ENCODE measurements at places on chromosomes 7 and 10.
A peak's percentile ranks its signal among the peaks of the same experiment; 100 is the strongest.

DNA sequence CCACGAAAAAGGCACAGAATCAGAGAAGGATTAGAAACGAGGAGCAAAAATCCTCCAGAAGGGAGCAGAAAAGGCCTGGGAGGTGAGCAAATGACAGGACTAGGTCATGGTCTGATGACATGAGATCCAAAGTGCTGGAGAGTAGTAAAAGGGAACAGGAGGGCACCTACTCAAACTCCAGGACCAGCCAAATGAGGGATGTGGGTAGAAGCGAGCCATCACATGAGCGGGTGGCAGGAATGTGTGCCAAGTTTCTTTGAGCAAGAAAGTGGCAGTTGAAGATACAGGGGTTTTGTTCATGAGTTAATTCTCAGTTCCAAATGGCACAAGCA is 112.6 kb downstream of the RNF32 start:
- DNase-seq: no peak

- peak; percentile 32 for DNase-seq
These were observed 10.8 kb downstream of the KLF6 start for GRCh38 chr10:3774018-3774813.

DNA sequence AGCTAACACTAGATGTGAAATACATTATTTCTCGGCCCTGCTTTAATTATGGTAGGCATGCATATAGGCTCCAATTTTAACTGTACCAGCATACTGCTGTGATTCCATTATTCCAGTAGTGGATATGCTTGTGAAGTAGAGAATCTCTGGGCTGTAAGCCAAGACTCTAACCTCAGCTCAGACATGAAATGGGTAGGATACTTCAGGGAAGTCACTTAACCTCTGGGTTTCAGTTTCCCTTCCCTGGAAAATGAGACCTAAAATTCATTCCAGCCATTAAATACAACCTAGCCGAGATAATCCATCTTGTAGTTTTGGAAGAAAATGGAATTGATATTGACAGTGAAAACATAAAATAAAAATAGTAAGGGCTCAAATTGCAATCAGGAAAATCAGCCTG is 59.6 kb upstream of the TRIL start:
- no peak for DNase-seq

- no peak for DNase-seq
These were observed 37.0 kb downstream of the NHLRC2 start for GRCh38 chr10:113891476-113891875.

GRCh38 chr7:96686305-96686704 is 23.3 kb downstream of the SEM1 start:
- DNase-seq: peak; percentile 63

GRCh38 chr10:22252224-22252800 is 34.5 kb upstream of the EBLN1 start:
- peak; percentile 15 for DNase-seq

DNA sequence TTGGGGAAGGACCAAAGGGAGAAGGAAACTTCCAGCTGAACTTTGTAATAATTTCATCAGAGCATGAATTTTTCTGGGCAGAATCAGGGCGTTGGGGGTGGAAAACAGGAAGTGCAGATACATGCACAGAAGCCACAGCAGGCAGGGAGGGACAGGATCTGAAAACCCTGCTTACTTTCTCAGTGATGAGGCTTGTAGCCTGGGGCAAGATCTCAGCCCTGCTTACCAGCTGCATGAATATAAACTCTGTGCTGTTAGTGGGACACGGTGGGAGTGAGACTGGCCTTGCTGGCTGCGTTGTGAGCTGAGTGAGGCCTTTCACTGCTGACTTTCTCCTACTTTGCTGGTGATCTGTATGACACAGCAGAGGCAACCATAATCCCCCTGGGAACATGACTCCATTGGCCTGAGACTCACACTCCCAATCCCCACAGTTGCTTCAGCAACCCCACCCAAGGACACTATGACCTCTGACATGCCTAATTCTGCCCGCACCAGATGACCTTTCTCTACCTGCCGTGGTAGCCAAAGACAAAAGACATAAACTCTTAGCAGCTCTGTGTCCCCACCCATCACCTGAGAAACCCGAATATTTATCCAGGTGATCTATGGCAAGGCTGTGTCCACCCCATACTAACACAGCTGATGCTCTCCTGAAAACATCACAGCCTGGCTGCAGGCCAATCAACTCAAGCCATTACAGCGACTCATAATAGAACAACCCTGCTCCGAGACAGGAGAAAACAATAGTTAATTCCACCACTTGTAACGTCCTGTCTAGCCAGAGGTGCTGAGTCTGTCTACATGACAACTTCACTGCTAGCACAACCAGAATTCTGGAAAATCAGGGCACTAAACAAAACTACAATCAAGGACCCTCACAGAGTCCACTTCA is 190.7 kb upstream of the CHRM2 start:
- DNase-seq: no peak

DNA sequence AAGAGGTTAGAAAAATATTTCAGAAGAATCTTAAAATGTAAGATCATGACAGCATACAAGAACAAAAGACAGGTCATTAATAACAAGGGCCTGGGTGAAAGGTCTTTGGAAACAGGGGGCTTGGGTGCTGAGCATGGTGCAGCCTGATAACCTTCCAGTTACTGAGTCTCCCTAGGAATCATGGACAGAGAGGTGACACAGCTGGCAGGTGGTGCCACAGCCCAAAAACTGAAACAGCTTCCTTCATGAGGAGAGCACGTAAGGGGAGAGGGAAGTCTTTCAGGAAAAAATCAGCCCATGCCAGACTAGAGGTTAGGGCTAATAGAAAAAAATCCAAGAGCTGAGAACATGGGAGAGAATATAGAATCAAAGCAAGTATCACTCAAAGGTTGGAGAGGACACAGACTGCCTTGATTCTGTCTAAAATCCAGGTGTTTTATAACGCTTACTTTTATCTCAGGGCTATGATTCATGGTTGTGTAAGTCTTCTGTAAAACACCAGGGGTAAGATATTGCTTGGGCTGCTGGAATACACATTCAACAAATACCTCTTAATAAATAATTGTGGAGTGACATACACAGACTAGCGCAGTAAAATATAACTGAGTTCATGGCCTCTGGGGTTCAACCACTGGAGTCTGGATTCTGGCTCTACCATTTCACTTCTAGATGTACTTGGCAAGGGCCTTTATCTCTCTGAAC is 88.1 kb downstream of the SEMA3C start:
- DNase-seq: no peak

DNA sequence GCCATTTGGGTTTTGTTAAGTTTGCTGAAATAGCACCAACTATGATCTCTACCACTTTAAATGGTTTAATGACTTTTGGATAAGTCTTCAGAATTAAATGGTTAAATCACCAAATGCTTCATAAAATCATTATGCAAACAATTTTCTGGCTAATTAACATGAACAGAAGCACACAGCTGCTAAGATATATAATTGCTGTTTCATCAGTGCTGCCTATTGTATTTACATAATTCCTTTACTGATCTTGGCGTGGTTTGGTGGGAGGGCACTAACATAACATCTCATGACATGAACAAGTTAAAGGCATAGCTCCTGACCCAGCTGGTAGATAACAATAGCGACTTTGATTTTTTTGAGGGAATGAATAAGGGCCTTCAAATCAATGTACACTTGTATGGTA is 94.1 kb downstream of the FZD1 start:
- DNase-seq: no peak

- DNase-seq: no peak
These were observed 20.6 kb upstream of the CELF2 start for GRCh38 chr10:10996966-10997620.

DNA sequence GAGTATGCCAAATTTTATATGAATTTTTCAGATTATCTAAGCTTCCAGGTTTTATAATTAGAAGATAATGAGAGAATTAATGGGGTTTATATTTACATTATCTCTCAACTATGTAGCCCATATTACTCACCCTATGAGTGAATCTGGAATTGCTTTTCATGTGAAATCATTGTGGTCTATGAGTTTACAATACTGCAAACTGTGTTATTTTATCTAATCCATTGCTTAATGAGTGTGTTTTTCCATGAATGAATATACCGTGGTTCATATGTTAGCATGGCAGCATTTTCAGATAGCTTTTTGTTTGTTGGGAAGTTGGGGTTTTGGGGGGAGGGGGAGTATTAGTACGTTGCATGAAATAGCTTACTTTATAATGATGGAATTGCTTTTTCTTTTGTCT is 44.5 kb downstream of the FGFBP3 start:
- DNase-seq: no peak

GRCh38 chr7:40824461-40824860 is 689.7 kb downstream of the SUGCT start:
- no peak for DNase-seq

DNA sequence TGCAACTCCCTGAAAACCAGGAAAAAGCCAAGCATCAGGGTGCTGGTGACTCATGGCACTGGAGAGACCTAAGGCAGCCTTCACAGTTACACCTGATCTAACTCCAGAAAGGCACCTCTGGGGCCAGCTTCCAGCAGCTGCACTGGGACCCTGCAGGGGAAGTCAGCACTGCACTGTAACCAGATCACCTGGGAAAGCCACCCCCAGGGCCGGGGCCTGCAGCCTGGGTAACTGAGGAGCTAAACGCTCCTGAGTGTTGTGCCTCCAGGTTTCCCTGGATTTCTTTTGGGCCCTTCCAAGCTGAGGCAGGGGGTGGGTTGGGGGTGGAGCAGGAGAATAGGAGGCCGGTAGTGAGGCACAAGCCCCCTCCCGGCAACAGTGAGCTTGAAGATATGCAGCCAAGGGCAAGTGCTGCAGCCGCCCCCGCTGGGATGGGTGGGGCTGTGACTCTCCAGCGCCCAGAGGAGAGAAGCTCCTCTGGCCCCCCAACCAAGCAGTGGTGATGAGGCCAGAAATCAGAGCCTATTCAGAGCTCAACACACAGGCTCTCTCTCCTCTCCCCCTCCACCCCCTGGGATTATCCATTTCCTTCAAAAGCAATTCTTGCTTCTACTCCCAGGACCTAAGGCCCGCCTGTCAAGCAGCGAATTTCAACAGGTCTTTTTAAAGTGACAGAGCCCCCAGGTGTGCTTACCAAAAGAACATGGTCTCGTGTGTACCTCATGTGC is 2.6 kb downstream of the CXCL12 start:
- no peak for DNase-seq

DNA sequence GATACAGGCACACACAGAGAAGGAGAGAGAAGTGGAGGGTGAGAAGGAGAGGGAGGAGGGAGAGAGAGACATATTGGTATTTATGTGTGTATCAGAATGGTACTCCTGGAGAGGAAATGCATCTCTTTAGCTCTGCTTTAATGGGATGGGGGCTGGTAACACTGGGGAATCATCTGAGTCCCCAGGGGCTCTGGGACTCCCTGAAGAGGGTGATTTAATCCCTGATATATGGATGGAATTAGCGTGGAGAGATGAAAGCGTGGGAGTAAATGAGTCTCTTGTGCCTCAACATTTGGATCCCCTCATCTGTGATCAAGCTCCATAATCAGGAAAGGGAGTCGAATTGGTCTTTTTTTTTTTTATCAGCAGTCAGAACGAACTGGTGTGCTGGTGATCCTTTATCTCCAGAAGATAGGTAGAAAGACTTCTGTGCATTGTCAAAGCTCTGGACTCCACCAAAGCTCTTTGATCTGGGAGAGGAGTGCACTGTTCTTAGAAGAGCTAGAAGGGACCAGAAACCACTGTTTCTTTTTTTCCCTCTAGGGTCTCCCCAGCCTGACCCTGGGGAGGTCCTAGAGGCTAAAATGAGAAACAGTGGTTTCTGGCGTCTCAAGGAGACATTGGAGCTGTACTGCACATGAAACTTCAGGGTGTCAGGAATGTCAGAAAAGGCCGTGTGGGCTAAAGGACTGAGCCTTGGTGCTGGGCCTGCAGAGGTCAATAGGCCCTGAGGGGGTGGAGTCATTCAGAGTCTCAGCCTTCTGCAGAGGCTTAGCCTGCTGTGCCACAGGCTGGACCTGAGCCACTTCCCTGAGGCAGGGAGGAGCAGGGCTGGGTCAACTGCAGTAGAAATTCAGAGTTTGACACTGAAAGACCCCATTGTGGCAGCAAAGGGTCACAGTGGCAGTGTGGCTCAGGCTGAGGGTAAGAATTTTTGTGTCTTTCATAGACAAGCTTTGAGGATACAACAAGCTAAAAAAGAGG is 234.4 kb upstream of the SLC26A5 start:
- no peak for DNase-seq

- DNase-seq: no peak
These were observed 134.3 kb downstream of the PRKCQ start for GRCh38 chr10:6445671-6446316.

- no peak for DNase-seq
These were observed 56.5 kb downstream of the RBM17 start for GRCh38 chr10:6145166-6145987.

GRCh38 chr7:22859641-22860290 is 37.1 kb upstream of the TOMM7 start:
- no peak for DNase-seq

- no peak for DNase-seq
These were observed 95.5 kb downstream of the TMEM26 start for GRCh38 chr10:61357687-61358086.

- DNase-seq: no peak
These were observed 38.1 kb upstream of the DUSP5 start for GRCh38 chr10:110459600-110459999.

DNA sequence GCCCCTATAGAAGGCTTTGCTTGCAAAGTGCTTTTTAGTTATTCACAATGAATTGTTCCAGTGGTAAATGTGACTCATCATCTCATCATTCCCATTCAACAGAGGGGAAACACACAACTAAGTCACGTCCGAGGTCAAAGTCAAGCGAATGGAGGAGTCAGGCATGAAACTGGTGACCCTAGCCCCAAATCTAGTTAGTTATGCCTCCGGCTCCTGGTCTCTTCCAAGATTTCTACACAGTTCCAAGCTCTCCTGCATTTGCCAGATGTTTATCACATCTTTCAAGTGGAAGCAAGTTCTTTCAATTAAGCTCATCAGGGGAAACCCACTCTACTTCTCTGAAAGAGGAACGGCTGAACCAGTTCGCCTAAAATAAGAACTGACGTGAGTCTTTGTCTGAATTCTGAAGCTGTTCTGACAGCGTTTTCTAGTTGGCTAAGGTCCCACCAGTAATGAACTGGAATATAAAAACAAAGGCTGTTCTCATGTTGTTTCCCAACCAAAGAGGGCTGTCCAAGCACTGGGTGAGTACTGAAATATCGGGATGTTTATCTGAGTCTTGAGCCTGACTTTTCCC is 140.9 kb upstream of the NRBF2 start:
- DNase-seq: no peak

- DNase-seq: no peak
These were observed 329.6 kb upstream of the NRP1 start for GRCh38 chr10:33664070-33664469.

DNA sequence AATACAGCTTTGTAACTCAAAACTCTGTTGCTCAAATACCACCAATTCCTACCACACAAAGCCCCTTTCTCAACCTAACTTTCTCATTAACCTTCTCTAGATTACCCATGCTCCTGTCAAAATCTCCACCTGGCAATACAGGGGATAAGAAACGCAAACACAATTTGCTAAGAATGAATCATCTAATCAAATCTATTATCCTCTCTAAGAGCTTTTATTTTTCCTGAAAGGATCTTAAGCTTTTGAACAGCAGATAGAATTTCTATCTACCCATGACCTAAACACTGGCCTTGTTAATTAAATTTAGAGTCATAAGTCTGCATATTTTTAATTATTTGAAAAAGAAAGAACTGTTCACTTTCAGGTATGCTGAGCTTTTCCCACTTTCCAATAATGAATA is 98.3 kb downstream of the HBP1 start:
- DNase-seq: no peak

Data from T-helper 2 cell (primary cell).